ENCODE measurements at places on chromosomes 6 and 20.

DNA sequence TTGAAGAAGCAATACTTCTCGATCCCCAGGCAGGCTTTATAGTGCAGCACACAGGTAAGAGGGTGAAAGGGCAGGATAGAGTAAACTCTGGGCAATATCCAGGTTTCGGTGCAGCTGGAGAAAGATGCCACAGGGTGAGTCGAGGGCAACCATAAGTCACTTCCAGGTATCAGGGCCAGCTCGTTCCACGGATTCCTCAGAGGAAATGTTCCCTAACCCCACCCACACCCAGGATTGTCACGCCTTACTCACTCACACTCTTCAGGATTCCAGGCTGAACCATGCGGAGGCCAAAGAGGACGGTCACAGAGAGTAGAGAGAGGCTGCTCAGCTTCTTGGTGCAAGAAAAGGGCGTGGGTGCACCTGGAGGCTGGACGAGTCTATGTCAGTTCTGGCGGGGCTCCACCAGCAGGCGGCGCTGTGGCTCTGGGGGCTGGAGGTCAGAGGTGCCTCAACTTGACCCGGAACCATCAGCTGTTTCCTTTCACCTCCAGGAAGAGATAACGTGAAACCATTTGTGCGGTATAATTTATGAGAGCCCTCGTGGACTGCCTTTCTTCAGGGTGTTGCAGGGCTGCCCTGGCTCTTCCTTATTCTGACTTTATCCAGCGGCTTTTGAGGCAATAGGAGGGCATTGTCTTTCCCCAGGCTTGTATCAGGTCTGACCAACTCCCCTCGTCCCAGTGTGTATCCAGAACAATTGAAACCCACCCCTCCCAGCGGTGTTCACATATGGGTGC, 14.5 kb upstream of the WFDC12 start:
- DNase-seq = peak; percentile 46

GRCh38 chr20:32574296-32575226, 10.6 kb downstream of the NOL4L start:
- no peak for DNase-seq

DNA sequence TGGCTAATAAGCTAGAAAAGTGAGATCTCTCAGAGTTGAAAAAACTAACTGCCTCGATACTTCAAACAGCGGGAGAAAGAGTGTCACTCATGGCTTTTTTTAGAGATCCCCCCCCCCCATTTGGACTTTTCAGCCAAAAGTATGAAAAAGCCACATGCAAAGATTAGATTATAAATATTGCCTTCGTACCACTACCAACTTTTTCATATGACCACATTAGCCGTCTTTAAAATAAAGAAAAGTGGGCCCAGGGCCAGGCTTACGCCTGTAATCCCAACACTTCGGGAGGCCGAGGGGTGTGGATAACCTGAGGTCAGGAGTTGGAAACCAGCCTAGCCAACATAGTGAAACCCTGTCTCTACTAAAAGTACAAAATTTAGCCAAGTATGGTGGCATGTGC, 4.4 kb downstream of the PGK2 start:
- DNase-seq = no peak

DNA sequence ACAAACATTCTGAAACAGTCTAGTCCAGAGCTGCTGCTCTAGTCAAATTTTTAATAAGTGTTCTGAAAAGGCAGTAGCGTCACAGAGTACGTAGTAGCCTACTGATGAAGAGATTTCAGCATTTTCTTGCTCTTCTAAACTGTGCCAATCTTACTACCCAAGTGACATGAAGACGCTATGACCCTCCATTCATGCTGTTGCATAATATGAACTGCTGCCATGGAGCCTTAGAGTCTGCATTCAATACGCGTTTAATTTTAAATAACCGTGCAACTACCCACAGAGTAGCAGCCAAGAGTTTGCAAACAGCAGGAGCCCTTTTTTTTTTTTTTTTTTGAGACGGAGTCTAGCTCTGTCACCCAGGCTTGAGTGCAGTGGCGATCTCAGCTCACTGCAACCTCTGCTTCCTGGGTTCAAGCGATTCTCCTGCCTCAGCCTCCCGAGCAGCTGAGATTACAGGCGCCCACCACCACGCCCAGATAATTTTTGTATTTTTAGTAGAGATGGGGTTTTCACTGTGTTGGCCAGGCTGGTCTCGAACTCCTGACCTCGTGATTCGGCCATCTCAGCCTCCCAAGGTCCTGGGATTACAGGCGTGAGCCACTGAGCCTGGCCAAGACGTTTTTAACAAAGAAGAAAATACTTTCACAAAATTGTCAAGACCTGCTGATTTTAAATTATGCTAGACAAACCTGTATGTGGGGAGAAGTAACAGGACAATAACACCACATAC, 44.3 kb downstream of the EZR start:
- no peak for DNase-seq

DNA sequence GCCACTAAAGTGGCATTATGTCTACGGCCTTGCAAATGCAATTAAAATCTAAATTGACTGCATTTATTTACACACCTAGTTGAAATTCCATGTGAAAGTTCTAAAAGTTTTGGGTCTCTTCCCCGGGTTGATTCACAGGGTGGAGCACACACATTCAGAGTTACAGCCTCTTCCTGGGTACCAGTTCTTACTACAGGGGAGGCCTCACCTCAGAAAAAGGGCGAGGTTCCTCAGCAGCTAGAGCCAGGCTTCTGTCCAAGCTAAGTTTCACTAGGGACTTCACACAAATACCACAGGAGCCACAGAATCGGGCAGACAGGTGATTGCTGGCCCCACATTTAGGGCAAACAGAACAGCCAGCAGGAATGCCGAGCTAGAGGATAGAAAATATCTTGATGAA, 52.7 kb downstream of the DZANK1 start:
- DNase-seq = no peak

DNA sequence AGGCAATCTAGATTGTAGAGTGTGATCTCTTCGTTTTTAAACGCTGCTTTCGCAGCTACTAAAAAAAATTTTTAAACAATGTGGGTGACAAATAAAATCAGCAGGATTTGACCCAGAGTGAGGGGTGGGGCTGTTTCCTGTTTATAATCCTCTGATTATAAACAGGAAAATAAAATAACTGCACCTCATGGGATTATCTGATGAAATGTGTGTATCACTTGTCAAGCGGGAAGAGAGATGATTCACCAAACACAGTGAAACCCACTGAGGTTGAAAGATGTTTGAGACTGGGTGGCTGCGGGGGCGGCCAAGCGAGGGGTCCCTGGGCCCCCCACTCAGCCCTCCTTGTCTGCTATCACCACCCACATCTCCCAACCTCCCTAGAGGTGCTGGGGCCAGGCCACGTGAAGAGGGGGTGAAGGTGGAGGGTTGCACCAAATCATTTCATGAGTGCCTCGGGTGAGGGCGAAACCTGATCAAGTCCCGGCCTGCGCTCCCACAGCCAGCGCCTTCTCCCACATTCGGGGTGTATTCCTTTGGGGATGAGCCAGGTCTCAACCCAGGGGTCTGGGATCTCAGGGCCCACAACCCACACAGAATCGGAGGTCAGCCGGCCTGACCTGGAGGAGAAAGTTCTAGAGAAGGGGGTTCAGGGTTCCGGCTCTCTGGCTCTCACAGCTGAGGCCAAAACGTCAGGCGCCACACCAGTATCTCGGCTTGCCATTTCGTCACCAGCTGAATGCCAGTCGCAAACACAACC, 212.5 kb downstream of the BMP7 start:
- no peak for DNase-seq

GRCh38 chr20:16096756-16097326, 476.4 kb downstream of the KIF16B start:
- no peak for DNase-seq

GRCh38 chr20:22688485-22688884, 104.1 kb upstream of the FOXA2 start:
- DNase-seq = no peak

DNA sequence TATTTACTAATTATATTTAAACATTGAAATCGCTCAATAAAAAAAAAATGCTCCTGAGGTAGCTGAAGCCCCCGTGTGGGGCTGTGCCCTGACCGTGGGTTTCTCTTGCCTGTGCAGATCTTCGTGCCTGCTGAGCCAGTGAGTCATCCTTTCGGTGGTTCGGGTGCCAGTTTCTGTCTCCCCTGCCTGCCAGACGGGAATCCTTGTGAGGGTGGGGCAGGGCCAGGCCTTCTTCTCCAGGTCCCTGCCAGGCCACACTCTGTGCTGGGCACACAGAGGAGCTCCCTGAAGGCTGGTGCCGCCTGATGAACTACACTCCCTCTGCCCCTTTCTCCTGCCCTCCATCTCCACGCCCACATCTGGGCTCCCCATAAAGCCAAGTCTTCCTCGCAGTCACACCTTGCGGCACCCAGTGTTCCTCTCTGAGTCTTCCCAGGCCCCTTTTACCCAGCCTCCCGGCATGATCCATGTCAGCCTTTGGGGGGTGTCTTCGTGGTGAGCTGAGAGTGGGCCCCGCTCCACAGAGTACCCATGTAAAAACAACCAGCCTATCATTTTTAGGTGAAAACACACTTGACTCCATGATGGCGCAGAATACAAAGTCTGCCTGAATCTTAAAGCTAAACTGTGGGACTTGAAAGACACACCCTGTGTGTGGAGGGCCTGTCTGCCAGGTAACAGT, 19.3 kb downstream of the FGD2 start:
- no peak for DNase-seq

- DNase-seq = no peak
Observed at GRCh38 chr6:157552081-157552747, 171.2 kb downstream of the ZDHHC14 start.

GRCh38 chr6:38646166-38646878, 6.6 kb upstream of the BTBD9 start:
- no peak for DNase-seq

GRCh38 chr6:91681296-91681695, 1094.4 kb upstream of the MAP3K7 start:
- DNase-seq = no peak

DNA sequence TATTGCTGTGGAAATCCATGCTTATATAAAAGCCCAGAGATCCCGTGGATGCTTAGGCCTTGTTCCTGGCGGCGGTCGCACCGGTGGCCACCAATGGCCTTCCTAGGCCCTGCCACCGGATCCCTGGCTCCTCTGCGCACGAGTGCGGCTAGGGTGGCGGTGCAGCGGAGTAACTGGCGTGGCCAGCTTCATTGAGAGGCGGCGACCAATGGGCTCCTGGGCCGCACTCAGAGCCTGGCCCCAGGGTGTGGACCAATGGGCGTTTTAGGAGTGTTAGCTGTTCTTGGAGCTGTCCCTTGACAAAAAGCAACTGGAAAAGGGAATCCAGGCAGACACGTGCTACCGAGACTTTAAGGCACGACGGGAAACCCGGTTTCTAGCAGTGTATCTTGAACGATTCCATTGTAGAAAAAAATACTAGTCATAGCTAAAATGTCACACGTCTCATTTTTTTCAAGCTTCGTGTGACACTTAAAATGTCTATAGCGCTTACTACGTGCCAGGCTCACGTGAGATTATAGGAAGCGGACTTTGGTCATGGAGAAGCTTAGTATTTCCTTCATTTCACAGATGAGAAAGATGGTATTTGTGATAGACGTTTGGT, 1.7 kb downstream of the AMD1 start:
- peak; percentile 66 for DNase-seq

GRCh38 chr6:71033890-71034289, 77.0 kb upstream of the B3GAT2 start:
- no peak for DNase-seq

- no peak for DNase-seq
Observed at GRCh38 chr20:55173601-55174000, 698.2 kb downstream of the DOK5 start.

GRCh38 chr6:136920671-136921380, 1.3 kb upstream of the SLC35D3 start:
- peak; percentile 38 for DNase-seq

GRCh38 chr20:63381781-63382431, 20.8 kb upstream of the CHRNA4 start:
- DNase-seq = peak; percentile 77

- DNase-seq = peak; percentile 61
Observed at GRCh38 chr6:105136431-105137350, 43.1 kb downstream of the POPDC3 start.

GRCh38 chr20:20276811-20277530, 90.9 kb upstream of the INSM1 start:
- no peak for DNase-seq

DNA sequence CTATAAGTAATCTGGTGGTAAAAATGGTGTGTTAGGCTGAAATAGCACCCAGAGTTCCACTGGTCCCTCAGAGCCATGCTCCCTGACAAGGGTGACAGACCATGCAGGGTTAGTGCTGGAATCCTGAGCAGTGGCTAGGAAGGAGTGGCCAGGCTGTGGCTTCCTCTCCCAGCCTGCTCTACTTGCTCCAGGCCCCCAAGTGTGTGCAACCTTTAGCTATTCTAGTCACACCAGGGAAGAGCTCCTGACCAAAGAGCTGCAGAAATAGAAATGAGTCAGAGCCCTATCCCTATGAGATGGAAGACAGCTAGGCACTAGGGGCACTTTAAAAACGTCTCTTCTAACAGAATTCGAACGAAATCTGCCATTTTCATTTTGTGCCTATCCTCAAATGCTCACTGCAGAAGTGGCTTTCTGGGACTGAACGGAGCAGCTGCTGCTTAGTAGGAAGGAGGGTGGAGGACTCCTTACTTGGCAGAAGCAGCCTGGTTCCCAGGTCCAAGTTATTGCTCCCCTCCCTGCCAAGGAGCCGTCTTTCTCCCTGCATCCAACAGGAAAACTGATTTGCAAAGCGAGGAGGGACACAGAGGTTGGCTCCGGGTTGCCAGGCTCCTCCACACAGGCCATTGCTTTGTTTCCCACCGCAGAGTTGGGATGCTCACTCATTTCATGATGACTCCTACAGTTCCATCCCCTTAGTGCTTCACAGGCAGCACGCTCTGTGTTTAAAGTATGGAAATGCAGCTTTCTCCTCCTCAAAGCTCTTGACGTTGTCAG, 754.5 kb downstream of the C6orf118 start:
- DNase-seq = no peak

DNA sequence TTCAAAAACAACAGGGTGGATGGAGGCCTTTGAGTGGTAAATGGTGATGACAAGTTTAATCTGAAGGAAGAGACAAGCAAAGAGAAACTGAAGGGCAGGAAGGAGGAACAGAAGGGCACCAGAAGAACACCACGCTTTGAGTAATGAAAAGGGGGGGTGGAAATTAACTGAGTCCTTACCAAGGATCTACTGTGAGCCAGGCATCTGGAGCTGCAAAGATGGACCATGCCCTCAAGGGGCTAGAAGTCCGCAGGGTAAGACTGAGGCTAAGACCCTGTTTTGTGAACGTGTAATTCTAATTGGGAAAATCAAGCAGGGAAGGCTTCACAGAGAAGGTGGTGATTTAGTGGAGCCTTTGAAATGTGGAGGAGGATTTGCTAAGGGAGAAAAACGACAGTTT, 1.6 kb downstream of the NDRG3 start:
- no peak for DNase-seq

- DNase-seq = peak; percentile 79
Observed at GRCh38 chr20:63101781-63102720, 95.3 kb upstream of the BHLHE23 start.

DNA sequence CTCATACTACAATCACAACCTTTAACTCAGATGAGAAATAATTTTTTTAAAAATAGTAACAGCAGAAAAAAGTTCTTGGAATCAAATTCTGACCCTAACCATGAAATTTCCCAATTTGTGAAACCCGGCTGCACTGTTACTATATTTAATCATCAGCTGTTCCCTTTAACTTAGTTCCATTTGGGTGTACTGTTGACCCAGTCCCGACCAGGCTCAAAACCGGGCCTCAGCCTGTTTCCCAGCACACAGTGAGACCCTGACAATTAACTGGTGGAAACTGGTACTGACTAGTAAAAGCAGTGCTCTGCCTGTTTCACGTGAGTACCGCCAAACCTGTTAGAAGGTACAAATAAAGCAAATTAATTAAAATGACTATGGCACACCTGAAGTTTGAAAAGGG, 7.0 kb downstream of the CTCFL start:
- DNase-seq = no peak

- DNase-seq = no peak
Observed at GRCh38 chr6:7215131-7215530, 97.9 kb downstream of the SSR1 start.

GRCh38 chr6:119848696-119849095, 499.1 kb upstream of the MAN1A1 start:
- DNase-seq = no peak
